Nephron progenitor cell (in vitro differentiated cells): ENCODE measurements at places on chromosomes 3 and 15.

- DNase-seq, result no peak
Observed at GRCh38 chr3:136790786-136791185, 28.1 kb upstream of the SLC35G2 start.

DNA sequence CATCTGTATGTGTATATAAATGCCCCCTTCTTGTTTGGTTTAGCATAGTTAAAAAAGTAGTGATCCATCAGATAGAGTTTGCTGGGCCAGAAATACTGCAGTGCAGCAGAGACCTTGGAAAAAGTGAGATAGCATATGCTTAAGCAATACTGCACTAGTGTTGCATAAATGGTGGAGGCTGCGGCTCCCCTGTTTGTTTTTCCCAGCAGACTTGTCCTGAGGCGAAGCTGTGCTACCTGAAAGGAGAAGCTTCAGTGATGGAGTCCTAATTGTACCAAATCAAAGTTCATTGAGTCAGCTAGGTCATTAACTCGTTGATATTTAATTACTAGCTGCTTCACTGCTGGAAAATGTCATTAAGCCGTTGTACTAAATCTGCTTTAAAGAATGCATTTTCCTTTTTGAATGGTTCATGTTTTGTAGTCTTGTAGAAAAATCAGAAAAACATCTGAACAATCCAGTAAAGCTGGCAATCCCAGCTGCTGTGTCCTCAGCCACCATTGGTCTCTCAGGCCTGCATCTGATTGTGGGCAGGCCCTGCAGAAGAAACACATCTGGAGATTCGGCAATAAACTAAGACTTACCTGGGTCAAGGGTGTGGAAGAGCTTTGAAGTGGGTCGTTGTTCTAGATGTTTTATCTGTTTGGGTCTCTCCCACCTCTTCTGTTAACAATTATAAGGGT lies 169.6 kb downstream of the B3GALNT1 start:
- no peak for DNase-seq

GRCh38 chr3:186883686-186884058 lies 41.2 kb downstream of the ADIPOQ start:
- DNase-seq, result no peak

GRCh38 chr3:103963599-103963998 lies 1403.1 kb upstream of the ALCAM start:
- peak; percentile 2 for DNase-seq

GRCh38 chr3:154684021-154684420 lies 254.0 kb upstream of the GPR149 start:
- no peak for DNase-seq

GRCh38 chr15:100941536-100941935 lies 22.4 kb downstream of the LRRK1 start:
- DNase-seq, result no peak

- DNase-seq, result no peak
Observed at GRCh38 chr3:85979034-85979433, 1011.9 kb downstream of the VGLL3 start.

DNA sequence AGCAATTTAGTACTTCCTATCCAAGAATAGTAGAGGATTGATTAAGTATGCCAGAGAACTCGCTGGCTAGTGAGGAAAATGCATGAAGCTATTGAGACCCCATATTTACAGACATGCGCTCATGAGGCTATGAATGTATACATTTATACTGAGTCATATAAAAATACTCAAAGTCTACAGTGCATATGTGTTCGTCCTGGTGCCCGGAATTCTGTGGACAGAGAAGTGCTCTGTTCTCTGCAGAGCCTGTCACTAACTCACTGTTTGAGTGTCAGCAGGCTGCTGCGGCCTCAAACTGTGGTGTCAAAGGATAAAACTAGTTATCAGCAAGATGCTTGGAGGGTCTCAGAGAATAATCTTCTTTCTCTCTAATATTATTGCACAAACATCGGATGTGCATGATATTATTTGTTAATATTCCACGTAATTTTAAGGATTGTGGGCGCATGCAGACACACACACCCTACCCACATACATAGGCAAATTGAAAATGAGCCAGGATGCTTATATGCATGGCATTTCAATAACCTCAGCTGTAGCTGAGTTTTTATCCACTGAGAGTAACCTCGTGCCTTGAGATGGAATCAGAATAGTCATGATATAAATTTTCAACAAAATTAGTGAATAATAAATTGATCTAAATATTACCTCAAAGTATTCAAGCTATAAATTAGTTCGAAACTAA lies 50.0 kb upstream of the TSC22D2 start:
- no peak for DNase-seq
